Activated effector memory CD4-positive, alpha-beta T cell treated with Interleukin-2 at 50 U/mL for 16 hours (primary cell): ENCODE measurements at places on chromosomes 11 and 22.

GRCh38 chr11:85815186-85815931 is 4.4 kb upstream of the SYTL2 start:
- DNase-seq = no peak

- DNase-seq = no peak
These were observed 124.3 kb upstream of the TTC12 start for GRCh38 chr11:113189909-113190667.

- no peak for DNase-seq
These were observed 10.1 kb upstream of the MRPL23 start for GRCh38 chr11:1936781-1937615.

GRCh38 chr11:33897761-33898375 is 6.0 kb upstream of the LMO2 start:
- DNase-seq = no peak

DNA sequence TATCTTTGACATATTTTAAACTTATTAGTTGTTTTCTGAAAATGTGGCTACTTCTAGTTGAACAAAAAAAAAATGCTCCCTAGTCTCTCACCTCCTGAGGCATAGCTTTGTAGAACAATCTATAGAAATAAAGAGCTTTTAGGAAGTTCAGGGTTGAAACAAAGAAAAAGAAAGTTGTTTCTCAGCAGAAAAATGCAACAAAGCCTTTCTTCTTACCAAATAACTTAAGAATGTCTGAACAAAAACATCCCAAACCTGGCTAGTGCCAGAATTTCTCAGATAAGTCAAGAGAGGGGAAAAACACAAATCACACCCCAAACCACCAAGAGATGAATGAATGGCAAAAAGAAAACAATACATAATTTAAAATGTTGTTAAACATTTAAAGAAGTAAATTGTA is 114.1 kb downstream of the MAML2 start:
- DNase-seq = no peak

- DNase-seq = no peak
These were observed 73.5 kb downstream of the TIMP3 start for GRCh38 chr22:32874976-32875375.

GRCh38 chr11:95229993-95230809 is 801 bp downstream of the SESN3 start:
- peak; percentile 5 for DNase-seq

- no peak for DNase-seq
These were observed 194.7 kb downstream of the GRIK4 start for GRCh38 chr11:120706257-120706656.
